ENCODE measurements at places on chromosomes 5 and 9.
A peak's percentile ranks its signal among the peaks of the same experiment; 100 is the strongest.

DNA sequence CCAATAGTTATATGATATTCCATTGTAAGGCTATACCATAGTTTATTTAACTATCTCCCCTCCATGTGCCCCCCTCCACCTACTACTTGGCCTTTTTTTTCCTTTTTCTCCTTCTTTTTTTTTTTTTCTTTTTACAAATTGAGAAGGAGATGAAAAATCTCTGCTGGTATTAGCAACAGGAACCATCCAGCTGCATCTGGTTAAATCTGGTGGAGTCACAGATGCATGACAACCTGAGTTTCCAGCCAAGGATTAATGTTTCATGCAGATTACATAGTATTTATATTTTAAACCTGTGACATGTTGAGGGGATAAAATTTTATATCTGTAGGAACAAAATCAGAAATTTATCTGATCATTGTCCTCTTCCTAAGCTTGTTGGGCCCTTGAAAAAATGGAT, 128.5 kb upstream of the IQGAP2 start:
- DNase-seq = no peak

GRCh38 chr9:70145981-70146380, 102.3 kb downstream of the MAMDC2 start:
- DNase-seq = no peak

DNA sequence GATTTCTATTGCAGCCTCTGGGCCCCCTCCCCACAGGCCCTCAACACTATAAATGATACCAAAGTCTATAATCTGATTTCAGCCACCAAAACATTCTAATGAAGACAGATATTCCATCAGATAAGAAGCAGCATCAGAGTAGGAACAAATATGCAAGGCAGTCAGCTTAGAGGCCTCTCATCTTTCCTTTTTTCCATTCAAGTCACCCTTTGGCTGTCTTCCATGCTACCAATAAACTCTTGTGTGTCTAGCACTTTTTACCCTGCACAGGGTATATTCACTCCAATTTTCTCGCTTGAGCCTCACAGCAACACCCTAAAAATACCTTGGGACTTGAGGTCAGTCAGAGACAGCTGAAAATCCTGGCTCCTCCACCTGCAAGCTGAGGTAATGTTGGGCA, 193.7 kb downstream of the BRINP1 start:
- DNase-seq = no peak

GRCh38 chr5:170117736-170118135, 12.0 kb downstream of the FOXI1 start:
- DNase-seq = no peak

GRCh38 chr5:59081693-59082092, 498.8 kb downstream of the RAB3C start:
- no peak for DNase-seq

GRCh38 chr9:83596899-83597504, 25.9 kb upstream of the IDNK start:
- DNase-seq = no peak

GRCh38 chr9:135921749-135922310, 14.5 kb upstream of the CAMSAP1 start:
- DNase-seq = no peak

DNA sequence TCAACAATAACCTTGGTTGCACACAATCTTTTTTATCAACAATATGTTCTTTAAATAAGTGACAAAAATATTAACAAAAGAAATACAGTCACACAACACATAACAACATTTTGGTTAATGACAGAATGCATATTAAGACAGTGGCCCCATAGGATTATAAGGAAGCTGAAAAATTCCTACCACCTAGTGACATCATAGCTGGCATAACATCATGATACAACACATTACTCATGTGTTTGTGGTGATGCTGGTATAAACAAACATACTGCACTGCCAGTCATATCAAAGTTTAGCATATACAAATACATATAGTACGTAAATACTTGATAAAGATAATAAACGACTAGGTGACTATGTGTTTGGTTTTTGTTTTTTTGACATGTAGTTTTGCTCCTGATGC, 344.8 kb upstream of the POU5F2 start:
- no peak for DNase-seq

DNA sequence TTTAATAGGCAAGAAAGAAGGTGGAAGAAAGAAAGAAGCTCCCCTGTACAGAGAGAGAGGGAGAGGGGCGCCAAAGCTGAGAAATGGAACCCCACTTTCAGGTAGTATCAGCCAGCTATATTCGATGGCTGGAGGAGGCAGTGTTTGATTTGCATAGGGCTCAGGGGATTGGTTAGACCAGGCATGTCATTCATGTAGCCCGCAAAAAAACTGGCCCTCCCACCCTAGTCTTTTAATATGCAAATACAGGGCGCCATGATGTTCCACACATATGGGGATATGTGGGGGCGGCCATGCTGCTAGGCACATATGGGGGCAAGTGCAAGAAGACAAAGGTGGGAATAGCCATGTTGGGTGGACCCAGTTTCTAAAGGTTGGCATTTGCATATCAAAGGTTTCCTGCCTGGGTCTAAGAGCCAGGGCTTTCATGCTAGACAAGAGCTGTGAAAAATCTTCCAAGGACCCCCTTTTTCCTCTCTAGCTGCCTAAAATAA, 174.4 kb upstream of the ADRA1B start:
- no peak for DNase-seq

GRCh38 chr5:113446358-113446927, 11.7 kb upstream of the TSSK1B start:
- DNase-seq = no peak

DNA sequence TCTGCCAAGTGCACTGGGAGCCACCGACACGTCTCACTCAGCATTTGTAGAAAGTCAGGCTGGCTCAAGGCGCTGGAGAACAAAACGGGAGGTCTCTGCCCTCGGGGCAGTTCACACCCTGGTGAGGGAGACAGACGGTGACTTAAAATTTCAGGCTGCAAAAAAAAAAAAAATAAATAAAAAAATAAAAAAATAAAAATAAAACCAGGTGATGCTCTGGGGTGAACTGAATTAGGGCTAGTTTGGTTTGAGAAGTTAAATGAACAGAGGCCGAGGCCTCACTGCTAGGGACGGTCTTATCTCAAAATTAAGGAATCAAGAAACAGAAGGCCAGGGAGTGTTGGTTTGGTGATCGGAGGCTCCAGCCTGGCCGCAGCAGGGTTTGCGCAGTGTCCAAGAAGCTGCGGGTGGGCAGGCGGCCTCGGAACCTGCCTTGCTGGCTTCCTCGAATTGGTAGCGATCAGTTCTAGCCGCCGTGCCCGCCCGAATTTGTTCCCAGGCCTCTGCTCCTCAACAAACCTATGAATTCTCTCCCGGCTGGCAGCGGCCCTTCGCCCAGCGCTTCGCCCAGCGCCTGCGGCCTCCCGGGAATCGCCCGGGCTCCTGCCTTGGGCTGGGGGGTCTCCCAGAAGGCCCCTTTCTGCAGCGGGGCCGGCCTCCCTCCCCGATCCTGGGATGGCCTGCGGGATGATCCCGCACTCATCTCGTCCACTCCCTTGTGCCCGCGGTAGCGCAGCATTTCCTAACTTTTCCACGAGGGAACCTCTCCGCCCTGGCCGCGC, 1.5 kb downstream of the NKX2-5 start:
- DNase-seq = no peak

GRCh38 chr5:145937432-145938250, 1.3 kb downstream of the SH3RF2 start:
- no peak for DNase-seq

DNA sequence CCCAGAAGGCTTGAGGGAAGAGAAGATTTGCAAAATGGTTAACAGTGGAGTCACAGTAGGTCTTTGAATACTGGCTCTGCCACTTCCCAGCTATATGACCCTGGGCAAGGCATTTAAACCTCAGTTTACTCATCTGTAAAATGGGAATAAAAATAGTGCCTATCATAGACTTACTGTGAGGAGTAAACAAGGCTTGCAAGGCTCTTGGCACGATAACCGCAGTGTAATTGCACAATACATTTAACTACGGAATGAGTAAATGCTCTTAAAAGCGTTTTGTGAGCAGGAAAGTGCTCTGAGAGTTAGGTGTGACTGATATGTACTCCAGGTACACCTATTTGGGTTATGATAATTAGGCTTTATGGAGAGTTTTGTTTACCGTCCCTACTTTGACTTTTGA, 8.4 kb downstream of the SLC36A3 start:
- DNase-seq = no peak

GRCh38 chr9:20352591-20352990, 269.7 kb downstream of the MLLT3 start:
- DNase-seq = no peak

- no peak for DNase-seq
Observed at GRCh38 chr5:20524991-20525529, 537.1 kb upstream of the CDH18 start.

GRCh38 chr9:70554881-70555280, 140.4 kb upstream of the KLF9 start:
- no peak for DNase-seq

GRCh38 chr9:113682297-113682771, 193.8 kb upstream of the ZNF618 start:
- peak; percentile 12 for DNase-seq

GRCh38 chr5:56585461-56585860, 229.9 kb upstream of the MAP3K1 start:
- no peak for DNase-seq

- DNase-seq = no peak
Observed at GRCh38 chr9:35962126-35962906, 4.4 kb upstream of the OR2S2 start.

GRCh38 chr5:124735169-124735858, 11.1 kb downstream of the ZNF608 start:
- no peak for DNase-seq

GRCh38 chr5:91188755-91189154, 194.4 kb downstream of the ARRDC3 start:
- no peak for DNase-seq
